ENCODE measurements at places on chromosomes 7 and 10.

- DNase-seq: no peak
These were observed 93.7 kb downstream of the MYL10 start for GRCh38 chr7:101535351-101535751.

DNA sequence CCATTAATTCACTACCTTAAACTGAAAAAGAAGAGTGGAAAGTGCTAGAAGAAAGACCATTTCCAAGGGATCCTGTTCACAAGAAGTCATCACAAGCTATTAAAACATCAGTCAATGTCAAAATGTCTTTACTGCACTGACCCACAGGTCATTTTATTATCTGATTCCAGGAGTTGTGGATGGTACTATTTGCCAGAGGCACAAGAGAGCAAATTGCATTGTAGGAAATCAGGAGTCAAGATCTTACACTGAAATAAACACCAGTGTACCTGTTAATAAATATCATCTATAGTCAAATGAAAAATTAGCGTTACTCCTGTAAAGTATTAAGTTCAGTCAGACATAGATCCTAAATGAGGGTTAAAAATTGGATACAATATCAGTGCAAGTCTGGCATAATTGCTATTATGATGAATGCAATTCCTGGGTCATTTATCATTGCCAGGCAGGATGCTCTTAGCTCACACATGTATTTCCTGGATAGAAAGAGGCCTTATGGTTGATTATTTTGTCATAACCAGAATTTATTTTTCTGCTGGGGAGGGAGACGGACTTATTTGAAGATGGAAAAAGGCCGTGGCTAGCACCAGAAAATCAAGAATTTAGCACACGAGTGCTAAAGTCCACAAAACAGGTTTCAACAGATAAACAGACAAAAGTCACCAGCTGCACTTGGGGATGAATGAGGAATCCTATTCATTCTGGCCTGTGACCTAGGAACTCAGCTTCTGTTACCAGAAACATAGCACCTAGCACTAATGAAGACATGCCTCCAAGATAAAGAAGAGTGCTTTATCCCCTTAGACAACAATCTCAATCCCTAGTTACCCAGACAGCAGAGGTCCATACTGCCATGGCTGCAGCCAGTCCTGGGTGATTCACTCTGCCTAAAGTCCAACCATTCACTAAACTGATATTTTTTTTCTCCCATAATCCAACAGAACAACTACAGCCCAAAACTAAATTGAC lies 683.1 kb upstream of the POM121L12 start:
- DNase-seq: no peak

DNA sequence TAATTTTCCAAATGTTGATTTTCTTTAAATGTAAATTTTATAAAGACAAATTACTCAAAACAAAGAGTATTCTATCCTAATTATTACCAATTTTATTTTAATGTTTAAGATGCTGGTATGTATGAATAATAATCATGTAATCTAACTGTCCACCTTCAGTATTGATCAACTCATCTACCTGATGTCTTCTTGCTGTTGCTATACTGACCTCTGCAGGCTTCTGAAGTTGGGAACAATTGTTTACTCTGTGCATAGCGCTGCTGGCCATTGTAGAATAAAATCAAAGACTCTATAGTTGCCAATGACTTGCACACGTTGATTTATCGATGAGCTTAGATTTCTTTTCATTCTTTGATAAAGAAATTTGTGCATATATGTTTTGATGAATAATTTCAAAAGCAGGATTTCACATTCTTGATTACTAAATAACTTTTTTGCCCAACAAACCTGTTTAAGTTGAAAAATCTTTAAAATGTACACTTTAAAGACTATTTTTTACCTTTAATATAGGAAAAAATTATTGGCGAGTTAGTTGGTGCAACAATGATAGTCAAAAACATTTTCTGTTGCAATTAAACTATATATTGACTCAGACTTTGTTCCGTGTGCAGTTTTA lies 282.3 kb downstream of the TFEC start:
- peak; percentile 17 for DNase-seq

- DNase-seq: no peak
These were observed 156.4 kb upstream of the MTPN start for GRCh38 chr7:136133551-136133950.

DNA sequence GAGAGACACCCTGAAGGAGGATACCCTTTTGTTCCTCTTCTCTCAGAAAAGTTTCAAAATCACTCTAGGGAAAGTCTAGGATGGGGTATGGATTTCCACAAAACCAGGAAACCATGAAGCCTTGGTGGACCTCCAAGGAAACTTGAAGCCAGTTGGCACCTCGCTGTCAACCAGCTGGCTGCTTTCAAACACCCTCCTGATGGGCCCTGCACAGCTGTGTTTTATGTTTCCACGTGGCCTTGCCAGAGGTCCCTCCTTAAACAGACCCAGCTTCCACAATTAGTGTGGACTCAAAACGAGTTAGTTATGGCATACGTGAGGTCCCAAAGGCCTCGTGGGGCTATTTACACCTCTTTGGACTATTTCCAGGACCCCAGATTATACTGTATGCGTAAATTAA lies 5.9 kb downstream of the PPP1R3A start:
- DNase-seq: no peak

GRCh38 chr7:84924353-84924752 lies 262.5 kb downstream of the SEMA3D start:
- no peak for DNase-seq

DNA sequence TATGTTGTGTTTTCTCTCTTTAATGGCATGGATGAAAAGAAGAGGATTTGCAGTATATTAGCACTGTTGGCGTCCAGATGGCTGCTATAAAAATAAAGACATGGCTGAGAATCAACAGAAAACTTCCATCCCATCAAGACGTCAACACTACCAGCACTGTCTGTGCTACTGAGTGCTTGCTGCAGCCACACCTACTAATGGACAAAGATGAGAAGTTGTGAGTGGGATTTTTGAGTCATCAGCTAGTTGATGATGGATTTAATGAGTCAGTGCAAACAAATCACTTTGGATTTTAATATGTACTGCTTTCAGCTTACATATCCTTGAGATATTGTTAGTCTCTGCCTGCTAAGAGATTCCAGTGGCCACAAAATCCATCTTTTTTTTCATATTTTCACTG lies 631.0 kb upstream of the ANKRD30A start:
- peak; percentile 34 for DNase-seq

DNA sequence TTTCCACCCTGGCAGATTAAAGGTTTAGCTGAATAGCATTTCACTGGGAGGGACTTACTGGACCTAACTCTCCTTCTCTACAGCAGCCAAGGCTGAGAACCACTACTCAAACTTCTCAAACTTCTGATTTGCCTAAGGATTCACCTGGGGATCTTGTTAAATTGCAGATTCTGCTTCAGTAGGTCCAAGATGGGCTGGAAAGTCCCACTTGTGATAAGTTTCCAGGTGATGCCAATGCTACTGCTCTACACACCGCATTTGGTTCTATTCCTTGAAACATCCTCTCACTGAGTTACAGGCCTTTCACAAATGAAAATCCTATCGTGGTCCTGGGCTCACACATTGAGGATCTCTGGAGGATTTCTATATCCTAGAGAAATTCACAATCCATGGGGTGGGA lies 147.9 kb downstream of the CHCHD3 start:
- DNase-seq: no peak

- DNase-seq: no peak
These were observed 35.0 kb downstream of the GPR141 start for GRCh38 chr7:37718585-37718984.

- DNase-seq: no peak
These were observed 70.3 kb downstream of the CYTH3 start for GRCh38 chr7:6202117-6202516.

- DNase-seq: no peak
These were observed 43.4 kb upstream of the GHITM start for GRCh38 chr10:84095811-84096497.

- DNase-seq: no peak
These were observed 203.1 kb downstream of the ELMO1 start for GRCh38 chr7:37245590-37245989.

DNA sequence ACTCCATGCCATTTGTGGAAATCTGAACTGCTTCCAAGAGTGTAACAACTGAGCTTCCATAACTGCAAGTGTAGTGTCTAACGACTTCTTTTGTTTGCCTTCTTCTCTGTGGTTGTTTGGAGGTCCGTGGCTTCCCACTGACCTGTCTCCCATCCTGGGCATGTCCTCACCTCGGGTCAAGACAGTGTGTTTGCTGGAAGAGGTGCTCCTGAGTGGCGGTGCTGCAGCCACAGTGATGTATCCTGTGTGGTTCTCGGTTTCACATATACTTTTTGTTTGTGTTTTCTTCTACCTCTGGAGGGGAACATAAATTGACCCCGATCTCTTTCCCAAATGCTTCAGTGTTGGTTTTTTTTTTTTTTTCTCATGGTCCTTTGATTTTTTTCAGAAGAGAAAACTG lies 84.7 kb upstream of the NPVF start:
- no peak for DNase-seq

GRCh38 chr7:30841801-30842541 lies 69.7 kb upstream of the AQP1 start:
- DNase-seq: no peak

DNA sequence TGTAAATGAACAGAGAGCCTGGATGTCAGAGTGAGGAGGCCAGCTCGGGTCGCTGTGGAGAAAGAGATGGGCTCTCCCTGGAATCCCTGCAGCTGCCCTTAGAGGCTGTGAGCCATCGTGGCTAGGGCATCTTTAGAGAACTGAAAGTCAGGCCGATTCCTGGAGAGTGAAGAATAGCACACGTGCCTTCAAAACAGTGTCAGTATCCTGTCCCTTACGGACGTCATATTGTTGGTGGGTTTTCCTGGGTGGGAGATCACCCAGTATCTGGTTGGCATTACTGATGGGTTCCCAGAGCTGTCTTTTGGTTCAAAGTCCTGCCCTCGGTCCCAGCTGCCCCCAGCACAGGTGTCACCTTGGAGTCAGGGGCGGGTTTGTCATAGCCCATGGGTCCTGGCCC lies 25.3 kb downstream of the IKZF1 start:
- no peak for DNase-seq

- no peak for DNase-seq
These were observed 59.6 kb downstream of the NEURL1 start for GRCh38 chr10:103552856-103553742.

GRCh38 chr10:112262546-112262945 lies 20.7 kb upstream of the TECTB start:
- DNase-seq: no peak

DNA sequence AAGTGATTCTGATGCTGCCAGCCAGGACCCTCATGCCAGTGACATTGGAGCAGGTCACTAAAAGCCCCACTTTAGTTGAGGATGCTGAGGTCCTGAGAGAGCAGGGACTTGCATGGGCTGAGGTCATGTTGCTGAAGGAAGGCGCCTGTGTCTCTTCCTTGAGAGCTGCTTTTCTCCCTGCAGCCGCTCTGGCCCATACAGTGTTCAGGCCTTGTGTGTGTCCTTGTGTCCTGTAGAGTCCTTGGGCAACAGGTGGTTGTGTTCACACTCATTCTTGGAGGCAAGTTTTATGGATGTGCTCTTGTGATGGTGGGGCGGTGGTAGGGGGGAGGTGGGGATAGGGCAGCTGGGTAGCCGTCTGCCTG lies 33.3 kb downstream of the TSPAN14 start:
- DNase-seq: no peak

GRCh38 chr10:96857301-96858012 lies 25.4 kb downstream of the LCOR start:
- no peak for DNase-seq

- DNase-seq: no peak
These were observed 698.3 kb downstream of the PARD3 start for GRCh38 chr10:34116681-34117271.

DNA sequence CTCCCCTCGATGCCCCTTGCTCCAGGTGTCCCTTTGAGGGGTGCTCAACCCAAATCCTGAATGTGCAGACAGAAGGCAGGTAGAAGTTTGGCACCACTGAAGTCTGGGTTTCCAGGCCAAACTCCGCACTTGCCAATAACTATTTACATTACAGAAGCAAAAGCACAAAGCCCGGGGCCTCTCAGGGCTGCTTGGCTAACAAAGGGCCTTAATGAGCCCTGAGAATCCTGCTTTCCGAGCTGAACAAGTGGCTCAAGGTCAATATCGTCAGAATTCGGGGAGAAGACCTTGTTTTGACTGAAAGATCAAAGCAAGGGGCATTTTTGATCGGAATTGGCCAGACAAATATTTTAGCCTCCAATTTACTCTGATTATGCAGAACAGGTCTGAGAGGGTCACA lies 189.9 kb downstream of the HERPUD2 start:
- no peak for DNase-seq

DNA sequence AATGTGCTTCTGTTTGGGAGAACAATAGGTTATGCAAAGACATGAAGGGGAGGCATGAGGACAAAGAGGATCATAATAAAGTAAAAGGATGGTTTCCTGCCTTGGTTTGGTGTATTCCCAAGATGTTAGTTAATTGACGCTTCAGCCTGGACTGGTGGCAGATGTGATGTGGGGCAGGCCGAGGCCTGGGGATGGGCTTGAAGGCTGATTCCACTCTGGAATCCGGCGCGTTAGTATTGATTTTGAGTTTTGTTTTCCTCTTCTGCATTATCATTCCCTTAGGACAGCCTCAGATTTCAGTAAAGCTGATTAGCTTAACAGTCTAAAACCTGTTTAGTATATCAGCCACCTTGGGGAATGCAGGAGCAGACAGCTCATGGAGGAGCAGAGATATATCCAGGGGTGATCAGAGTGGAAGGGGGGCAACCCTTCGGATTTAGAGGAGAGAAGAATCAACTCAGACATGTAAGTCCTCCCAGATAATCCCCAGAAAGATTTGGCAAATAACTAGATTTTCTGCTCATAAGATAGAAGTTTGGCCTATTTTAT lies 159.8 kb upstream of the MTPN start:
- no peak for DNase-seq

DNA sequence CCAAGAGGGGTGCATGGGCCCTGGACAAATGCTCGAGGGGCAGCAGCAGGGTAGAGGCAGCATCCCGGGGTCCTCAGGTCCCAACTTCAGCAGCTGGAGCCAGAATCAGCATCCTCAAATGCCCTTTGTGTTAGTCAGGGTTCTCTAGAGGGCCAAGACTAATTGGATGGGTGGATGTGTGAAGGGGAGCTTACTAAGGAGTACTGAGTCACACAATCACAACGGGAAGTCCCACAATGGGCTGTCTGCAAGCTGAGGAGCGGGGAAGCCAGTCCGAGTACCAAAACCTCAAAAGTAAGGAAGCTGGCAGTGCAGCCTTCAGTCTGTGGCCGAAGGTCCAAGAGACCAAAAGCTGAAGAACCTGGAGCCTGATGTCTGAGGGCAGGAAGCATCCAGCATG lies 162.9 kb upstream of the TCERG1L start:
- no peak for DNase-seq

DNA sequence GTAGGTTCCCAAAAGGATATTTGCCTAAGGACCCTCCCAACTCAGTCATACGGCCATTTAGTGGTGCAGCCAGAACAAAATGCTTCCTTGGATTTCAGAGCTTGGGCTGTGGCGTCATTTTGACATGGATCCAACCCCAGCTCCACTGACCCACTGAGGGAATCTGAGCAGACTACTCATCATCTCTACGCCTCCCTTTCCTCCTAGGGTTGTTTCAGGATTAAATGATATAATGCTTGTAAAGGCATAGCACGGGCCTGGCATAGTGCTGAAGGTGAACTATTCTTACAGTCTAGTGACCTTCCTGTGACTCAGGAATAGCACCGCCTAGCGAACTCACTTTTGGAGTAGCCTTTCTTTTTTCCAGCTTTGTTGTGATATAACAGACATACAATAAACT lies 70.3 kb upstream of the LOXL4 start:
- no peak for DNase-seq

Data from NCI-H446 (cell line).